Osteocyte (in vitro differentiated cells): ENCODE measurements at places on chromosomes 1 and 21. TPM values are rescaled to one million over a fixed set of nuclear protein-coding genes. Genes with fewer than 3 reads are reported as not detected.

DNA sequence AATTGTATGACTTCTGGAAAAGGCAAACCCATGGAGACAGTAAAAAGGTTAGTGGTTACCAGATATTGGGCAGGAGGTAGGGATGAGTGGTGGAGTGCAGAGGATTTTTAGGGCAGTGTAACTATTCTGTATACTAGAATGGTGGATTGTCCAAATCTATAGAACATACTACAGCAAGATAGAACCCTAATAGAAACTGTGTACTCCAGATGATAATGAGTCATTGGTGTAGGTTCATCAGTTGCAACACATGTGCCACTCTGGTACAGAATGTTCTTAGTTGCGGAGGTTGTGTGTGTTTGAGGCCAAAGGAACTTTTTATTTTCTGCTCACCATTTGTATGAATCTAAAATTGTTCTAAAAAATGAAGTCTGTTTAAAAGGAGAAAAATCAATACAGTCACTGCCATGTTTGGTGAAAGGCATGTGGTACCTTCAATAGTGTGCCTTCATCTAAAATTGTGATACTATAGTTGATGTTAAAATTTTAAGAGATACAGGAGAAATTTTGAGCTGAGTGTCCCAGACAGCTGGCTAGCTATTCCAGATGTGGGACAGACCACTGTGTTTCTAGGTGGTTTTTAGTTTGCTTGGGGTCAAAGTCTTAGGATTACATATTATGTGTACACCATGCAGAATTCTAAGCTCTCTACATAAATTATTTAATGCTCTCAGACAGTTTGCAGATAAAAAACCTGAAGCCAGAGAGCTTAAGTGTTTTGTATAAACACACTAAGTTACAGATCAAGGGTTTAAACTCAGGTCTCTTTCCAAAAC, 150.5 kb downstream of the RPS6KC1 start:
- peaks cover 34% of the 10 kb centered on the region for H3K36me3 ChIP-seq
- DNase-seq, result no peak
- H3K4me3 ChIP-seq, result no peak overlapping the region
- no peaks in the 10 kb centered on the region for H3K27me3 ChIP-seq
- peaks cover 5% of the 10 kb centered on the region for H3K4me1 ChIP-seq

Gene TP73
- 0.16 and 0.24 TPM in 2 replicates for total RNA-seq

DNA sequence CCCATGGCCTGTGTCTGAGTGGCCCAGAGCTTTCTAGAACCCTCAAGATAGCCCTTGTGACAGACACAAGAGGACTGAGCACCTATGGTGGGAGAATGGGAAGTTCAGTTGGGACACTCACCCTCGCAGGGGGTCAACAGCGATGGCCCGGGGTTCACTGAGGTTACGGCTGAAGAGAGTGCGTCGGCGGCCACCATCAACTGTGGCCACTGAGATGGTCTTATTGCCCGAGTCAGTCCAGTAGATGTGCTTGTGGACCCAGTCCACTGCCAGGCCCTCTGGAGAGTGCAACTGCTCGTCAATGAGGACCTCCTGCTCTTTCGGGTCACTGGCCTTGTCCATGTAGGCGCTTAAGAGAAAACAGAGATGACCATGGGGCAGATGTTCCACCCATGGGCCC, 25.7 kb upstream of the MAGOH start:
- no peaks in the 10 kb centered on the region for H3K4me1 ChIP-seq
- no peak overlapping the region for H3K4me3 ChIP-seq
- H3K36me3 ChIP-seq, result peaks cover 3% of the 10 kb centered on the region
- DNase-seq, result no peak

- H3K27me3 ChIP-seq, result peaks cover 5% of the 10 kb centered on the region
- no peak overlapping the region for H3K4me3 ChIP-seq
- no peaks in the 10 kb centered on the region for H3K36me3 ChIP-seq
These were observed 143.3 kb downstream of the RRAGC start for GRCh38 chr1:38716229-38716628.

DNA sequence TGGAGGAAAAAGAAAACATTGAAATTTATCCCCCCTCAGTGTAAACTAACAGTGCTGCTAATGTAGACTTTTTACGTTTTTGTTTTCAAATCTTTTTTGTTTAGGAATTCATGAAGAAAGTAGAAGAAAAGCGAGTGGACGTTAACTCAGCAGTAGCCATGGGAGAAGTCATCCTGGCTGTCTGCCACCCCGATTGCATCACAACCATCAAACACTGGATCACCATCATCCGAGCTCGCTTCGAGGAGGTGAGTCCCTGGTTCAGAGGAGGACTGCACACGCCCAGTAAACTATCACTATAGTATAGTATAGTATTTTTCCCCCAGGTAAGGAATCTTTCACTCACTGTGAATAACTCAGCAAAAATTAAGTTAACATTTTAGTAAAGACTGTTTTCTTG, 37.8 kb upstream of the BMP8A start:
- H3K4me1 ChIP-seq, result no peaks in the 10 kb centered on the region
- no peak for DNase-seq
- H3K36me3 ChIP-seq, result peaks cover 77% of the 10 kb centered on the region
- no peak overlapping the region for H3K4me3 ChIP-seq
- no peak overlapping the region for H3K27ac ChIP-seq

Gene HTR1D
- 1.2 and 1.6 TPM in 2 replicates for total RNA-seq

- H3K27ac ChIP-seq, result peak overlapping the region; percentile 83
- no peaks in the 10 kb centered on the region for H3K36me3 ChIP-seq
- peaks cover 34% of the 10 kb centered on the region for H3K4me1 ChIP-seq
These were observed 25.2 kb downstream of the CLDN14 start for GRCh38 chr21:36454706-36455105.

- no peaks in the 10 kb centered on the region for H3K27me3 ChIP-seq
- peak overlapping the region; percentile 71 for H3K27ac ChIP-seq
- H3K36me3 ChIP-seq, result peaks cover 24% of the 10 kb centered on the region
- no peak for DNase-seq
These were observed 79.0 kb downstream of the SLC45A1 start for GRCh38 chr1:8396786-8397406.

- H3K27ac ChIP-seq, result peak overlapping the region; percentile 27
- no peak overlapping the region for H3K4me3 ChIP-seq
- H3K36me3 ChIP-seq, result peaks cover 13% of the 10 kb centered on the region
These were observed 80.7 kb downstream of the MRPL37 start for GRCh38 chr1:54280651-54281050.

Gene NUP210L
- not detected in 2 replicates for total RNA-seq

DNA sequence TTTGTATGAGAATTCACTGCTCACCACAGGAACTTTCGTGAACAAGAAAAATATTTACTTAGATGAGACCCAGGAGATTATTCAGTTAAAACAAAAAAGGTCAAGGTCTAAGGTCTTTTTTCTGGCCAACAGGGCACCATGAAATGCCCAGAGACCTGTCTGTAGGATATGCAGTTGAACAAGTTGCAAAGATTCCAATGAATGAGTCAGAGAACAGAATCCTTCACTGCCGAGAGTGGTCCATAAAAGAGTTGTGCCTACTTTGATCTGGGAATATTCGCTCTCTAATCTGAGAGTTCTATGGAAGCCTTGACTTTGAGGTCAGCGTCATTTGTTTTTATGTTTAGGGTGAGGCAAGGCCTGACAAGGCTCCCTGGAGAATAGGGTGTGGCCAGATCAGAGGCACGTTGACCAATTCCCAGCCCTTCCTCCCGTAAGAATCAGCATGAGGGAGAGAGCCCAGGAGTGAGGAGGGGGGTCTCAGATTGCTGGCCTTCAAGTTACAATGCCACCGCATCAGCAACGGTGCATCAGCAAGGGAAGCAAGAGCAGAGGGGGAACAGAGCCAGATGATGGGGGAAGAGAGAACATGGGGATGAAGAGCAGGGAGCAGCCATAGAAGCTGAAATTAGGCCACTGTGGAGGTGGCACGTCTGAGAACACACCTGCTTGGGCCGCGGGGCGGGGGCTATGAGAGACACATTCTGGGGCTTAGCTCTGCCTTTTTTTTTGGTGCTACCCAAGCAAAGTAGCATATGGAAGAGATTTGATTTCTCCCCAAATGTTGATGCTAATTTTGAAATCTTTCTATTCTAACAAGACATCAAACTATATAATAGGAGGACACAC, 206.4 kb upstream of the RAB4A start:
- H3K27me3 ChIP-seq, result peaks cover 48% of the 10 kb centered on the region
- H3K36me3 ChIP-seq, result no peaks in the 10 kb centered on the region
- no peak overlapping the region for H3K27ac ChIP-seq
